ENCODE measurements at places on chromosomes 5 and 9.

DNA sequence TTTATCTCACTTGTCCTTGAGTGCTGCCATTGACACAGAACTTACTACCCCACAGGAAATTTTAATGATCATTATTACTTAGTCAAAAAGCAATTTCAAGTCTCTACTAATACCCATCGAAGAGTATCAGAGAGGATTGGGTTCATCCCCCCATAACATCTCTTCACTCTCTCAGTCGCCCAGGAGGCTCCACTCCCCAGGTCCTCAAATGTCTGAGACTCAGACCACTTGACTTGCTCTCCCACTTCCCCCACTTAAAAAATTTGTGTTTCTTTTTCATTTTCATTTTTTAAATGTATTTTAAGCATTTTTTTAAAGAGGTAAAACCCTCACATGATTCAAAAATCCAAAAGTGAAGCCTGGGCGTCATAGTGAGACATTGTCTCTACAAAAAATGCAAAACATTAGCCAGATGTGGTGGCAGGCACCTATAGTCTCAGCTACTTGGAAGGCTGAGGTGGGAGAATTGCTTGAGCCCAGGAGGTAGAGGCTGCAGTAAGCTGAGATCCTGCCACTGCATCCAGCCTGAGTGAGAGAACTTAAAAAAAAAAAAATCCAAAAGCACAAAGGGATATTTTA, 56.8 kb upstream of the TRAF1 start:
- no peak for DNase-seq

- DNase-seq = no peak
These were observed at the start of gene BHMT for GRCh38 chr5:79111387-79111959. BHMT (plus strand) TSS chr5:79111809; CDS start chr5:79111886, 77 bp downstream.

- DNase-seq = no peak
These were observed 476.8 kb downstream of the LRRC70 start for GRCh38 chr5:63055421-63055820.

DNA sequence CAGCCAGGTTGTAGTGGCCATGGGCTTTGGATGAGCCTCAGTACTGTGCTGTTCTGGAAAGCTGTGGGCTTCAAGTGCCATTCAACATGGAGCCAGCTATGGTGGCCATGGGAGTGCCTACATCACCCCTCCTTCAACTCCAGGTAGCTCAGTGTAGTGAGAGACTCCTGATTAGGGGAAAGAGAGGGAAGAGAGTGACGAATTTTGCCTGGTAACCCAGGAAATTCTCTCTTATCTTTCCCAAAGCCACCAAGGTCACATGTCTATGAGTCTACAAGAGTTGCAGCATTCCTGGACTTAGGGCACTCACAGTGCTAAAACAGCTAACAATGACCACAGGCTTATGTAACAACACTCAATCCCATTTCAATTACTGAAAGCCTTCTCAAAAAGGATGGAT, 81.7 kb upstream of the SPTLC1 start:
- no peak for DNase-seq

DNA sequence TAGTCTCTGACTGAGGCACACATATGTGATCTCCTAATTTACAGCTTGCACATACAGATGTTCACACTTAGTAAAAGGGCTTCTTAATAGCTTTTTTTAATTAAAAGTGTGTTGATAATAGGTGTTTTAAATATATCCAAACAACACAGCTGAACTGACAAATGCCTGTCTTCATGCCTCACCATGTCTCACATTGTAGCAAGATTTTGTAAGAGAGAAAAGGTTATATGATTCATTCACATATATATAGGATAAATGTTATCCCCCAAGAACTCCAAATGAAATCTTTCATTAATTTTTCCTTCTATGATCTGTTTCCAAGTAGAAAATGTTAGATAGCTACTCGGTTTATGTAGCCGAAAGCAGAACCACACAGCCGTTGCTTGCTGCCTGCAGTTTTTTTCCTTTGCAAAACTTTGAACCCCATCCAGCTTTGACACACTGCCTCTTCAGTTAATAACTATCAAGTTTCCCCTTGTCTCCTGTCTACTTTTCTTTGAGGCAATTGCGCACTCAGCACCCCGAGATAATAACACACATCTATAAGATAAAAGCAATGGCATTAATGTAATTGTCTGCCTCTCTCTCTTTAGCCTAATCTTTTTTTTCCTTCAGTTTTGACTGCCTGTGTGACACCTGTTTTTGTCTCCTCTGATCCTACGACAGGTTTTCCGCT, 299.2 kb downstream of the BNC2 start:
- DNase-seq = peak; percentile 64

DNA sequence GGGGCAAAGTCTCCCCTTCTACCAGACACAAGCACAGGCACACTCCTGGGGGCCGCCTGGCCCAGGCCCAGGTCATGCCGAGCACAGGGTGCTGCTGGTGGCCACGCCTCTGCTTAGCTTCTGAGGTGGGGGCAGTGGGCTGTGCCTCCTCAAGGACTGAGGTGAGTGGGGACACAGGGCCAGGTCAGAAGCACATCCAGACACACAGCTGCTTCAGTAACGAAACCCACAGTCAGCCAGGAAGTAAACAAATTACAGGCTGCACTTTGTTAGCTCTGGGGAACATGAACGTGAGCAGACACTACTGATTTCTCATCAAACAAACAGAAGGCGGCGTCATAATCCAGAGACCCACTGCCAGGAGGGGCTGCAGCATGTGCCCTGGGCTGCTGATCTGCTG, 192.4 kb downstream of the HSPA4 start:
- DNase-seq = no peak

DNA sequence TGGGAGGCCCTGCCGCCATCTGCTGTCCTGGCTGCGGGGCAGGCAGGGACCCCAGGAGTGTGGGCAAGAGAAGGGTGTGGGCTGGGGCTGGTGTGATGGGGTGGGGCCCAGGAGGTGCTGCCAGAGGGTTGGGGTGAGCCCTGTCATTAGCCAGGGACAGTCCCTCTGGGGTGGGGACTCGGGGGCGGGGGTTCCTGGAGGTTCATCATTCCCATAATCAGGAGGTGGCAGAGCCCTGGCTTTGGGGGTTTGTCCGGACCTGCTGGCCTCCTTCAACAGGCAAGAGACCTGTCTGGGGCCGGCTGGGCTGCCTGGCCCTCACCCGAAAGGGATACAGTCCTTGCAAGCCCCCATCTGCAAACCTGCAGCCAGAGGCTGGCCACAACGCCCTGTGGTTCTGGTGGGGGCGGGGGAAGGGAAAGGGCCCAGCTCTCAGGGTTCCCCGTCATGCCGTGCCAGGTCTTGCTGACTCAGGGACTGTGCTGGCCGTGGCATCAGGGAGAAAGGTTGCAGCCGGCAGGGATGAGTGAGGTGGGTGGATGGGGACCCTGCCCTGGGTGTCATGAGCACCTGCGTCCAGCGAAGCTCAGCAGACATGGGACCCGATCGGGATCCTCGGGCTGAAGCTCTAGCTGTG, 65.2 kb downstream of the MRPL36 start:
- DNase-seq = no peak

DNA sequence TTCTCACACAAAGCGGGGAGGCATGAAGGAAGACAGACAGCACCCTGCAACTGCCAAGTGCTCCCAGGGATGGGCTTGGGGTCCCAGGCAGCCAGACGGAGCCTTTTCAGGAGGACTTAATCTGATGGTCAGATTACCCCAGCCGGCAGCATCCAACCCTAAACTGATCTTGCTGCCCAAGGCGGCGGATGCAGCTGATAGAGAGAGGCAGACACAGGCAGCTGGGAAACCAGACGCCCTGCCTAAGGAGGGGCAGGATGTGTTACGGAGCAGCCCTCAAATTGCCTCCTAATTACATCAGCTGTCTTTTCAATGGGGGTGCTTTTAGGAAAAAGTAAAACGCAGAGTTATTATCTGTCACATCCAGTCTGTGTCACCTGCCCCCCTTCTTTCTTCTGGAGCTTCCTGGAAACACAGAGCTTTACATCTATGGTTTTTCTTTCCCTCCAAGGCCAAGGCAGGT, 190.9 kb upstream of the PANK3 start:
- no peak for DNase-seq

DNA sequence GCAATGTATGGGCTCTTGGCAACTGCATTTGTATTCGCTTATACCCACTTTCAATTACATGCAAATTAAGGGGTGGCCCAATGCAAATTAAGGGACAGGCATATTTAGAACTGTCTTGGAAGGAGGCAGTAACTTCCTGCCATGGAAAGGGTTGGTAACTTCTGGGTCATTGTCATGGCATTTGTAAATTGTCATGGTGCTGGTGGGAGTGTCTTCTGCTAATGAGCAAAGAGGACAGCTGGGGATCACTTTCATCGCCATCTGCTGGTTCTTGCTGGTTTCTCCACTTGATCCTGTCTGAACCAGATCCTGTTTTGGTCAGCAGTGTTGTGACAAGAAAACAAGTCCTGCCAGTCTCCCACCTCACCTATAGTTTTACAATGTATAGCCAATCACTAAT, 23.3 kb upstream of the UGT3A2 start:
- no peak for DNase-seq

DNA sequence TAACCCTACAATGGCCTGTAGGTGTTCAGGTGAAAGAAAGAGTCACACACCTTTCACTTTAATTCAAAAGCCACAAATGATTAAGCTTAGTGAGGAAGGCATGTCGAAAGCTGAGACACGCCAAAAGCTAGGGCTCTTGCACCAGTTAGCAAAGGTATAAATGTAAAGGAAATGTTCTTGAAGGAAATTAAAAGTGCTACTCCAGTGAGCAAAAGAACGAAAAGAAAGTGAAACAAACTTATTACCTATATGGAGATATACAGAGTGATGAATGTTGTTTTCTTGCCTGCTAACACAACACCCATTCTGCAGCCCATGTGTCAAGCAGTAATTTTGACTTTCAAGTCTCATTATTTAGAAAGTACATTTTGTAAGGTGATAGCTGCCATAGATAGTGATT, 254.2 kb upstream of the SLC24A2 start:
- no peak for DNase-seq

GRCh38 chr5:139856714-139857113, 61.1 kb downstream of the PSD2 start:
- peak; percentile 15 for DNase-seq

DNA sequence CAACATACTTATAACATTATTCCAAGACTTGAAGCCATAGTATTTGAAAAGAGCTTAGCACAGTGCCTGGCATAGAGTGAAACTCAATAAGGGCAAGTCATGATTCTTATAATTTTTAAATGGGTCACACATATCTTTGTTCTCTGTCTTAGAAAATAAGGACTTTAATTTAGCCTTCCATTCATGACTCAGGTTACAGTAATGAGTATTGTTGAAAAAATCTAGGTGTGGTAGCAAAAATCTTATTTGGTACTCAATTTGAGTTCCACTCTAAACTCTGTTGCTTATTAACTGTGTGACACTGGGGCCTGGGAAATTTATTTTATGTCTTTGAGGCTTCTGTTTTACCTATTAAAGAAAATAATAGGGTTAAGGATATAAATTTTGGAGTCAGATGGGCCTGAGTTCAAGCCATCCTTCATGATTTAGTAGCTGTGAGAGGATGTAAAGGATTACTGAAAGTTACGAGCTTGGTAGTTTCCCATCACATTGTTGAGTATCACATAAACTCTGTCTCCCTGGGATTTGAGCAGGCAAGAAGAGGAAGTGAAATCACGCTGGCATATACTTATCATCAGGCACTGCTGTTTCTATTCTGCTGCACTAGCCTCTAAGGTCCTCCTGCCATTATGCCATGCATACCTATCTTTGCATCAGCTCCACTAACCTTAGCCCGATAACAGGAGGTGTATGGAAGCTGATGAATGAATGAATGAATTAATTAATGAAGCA, 1.5 kb downstream of the SPINK9 start:
- no peak for DNase-seq

DNA sequence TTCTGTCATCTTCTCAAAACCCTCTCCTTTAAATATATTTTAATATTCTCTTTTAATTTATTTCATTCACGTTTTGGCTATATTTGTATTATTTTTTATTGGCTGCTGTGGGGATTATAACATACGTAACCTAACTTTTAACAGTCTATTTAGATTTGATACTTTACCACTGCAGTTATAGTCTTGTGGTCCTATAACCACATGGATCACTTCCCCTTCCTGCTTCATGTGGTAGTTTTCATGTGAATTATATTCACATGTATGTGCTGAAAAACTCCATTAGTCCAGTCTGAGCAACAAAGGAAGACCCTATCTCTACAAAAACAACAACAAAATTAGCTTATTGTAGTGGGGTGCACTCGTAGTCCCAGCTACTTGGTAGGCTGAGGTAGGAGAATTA, 34.3 kb downstream of the CENPP start:
- DNase-seq = no peak

- no peak for DNase-seq
These were observed 81.6 kb downstream of the TLE1 start for GRCh38 chr9:81607593-81608288.

- no peak for DNase-seq
These were observed 900.6 kb upstream of the COX7C start for GRCh38 chr5:85717203-85717563.

GRCh38 chr5:97167435-97167834, 15.6 kb downstream of the RIOK2 start:
- DNase-seq = no peak

DNA sequence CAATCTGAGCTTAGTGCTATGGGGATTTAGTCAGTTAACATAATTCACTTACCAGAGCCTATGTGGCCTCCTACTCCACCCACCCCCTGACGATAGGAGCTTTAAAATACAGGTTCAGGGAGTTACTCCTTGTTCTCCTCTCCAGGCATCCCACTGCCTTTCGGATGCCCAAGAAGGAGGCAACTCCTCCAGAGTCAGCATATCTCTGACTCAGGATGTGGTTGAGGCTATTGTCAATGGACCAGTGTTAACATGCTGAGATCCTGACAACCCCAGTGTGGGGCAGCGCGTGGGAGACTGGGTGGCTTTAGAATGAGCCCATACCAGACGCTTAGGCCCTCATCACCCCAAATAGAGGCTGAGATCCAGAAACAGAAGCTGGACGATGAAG, 27.4 kb downstream of the BICD2 start:
- no peak for DNase-seq

DNA sequence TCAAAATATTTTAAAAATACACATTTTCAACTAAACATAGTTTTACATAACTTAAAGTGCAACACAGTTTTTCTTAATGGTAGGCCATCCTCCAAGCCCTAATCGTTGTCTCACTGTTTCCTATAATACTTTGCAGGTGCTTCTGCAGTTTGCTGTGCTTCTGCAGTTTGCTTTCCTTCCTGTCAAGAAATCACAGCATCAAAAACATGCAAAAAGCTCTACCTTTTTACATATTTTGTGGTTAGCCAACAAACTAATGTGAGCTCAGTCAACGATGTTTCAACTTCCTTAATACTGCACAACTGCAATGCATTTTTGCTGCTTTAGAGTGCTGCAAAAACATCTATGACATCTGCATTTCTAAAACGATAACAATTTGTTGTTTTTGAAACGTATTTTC, 25.2 kb downstream of the EMB start:
- no peak for DNase-seq

- DNase-seq = no peak
These were observed 28.7 kb downstream of the NEK6 start for GRCh38 chr9:124286292-124286931.

DNA sequence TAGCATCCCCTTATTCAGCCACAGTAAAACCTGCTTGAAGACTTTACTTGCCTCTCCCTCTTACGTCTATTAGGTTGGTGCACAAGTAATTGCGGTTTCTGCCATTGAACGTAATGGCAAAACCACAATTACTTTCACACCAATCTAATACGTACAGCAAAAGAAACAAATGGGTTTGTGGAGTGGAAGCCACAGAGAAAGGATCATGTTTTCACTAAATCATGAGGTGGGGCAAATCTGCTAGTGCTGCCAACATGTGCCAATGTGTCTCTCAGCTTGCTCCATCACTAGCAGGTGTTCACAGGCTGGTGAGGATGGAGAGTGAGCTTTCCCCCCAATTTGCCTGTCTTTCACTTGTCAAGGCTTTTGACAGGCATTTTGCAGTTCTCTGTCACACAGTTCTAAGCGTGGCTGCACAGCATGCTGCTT, 15.9 kb downstream of the DMAC1 start:
- no peak for DNase-seq

GRCh38 chr9:133106511-133107244, 14.4 kb downstream of the RALGDS start:
- DNase-seq = no peak
